NCI-H226 (cell line): ENCODE measurements at places on chromosomes 5 and 9.

DNA sequence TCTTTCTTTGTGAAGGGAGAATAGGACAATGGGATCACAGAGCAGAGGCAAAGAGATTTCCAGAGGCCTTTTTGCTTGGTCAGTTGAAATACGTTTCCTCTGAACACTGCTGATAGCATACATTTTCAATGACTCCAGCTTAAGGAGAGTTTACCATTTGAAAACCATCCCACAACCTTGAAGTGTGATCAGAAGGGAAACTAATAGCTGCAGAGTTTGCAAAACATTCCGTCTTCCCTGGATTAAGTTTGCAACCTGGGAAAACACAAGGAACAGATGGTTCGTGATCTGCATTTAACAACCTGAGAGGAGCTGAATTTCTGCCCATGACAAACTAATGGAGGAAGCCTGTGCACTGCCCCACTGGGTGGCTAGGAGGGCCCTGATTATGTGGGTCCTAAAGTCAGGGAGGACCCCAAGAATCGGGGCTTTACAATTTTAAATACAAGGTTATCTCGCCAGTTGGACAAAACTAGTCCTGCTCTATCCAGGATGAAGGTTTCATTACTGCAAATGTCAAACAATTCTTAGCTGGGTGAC, 35.6 kb downstream of the MTX3 start:
- no peak for DNase-seq

DNA sequence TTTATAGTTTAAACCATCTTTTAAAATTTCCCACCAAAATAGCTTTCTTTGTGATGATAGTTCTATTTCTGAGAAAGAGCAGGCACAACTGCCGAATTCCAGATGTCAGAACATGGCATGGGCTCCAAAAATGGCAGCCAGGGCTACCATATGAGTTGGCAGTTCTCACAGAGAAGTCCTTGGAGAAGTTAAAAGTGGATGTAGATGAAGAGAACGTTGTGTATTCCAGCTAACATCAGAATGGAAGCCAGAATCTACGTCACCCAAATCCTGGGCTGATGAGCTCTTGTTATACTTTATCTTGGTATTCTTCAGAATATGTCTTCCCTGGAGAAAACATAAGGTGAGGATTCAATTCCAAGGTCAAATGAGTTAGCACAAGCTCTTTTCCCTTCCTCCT, 66.9 kb upstream of the BASP1 start:
- no peak for DNase-seq

- no peak for DNase-seq
These were observed 231.2 kb upstream of the IRX1 start for GRCh38 chr5:3364433-3364832.

DNA sequence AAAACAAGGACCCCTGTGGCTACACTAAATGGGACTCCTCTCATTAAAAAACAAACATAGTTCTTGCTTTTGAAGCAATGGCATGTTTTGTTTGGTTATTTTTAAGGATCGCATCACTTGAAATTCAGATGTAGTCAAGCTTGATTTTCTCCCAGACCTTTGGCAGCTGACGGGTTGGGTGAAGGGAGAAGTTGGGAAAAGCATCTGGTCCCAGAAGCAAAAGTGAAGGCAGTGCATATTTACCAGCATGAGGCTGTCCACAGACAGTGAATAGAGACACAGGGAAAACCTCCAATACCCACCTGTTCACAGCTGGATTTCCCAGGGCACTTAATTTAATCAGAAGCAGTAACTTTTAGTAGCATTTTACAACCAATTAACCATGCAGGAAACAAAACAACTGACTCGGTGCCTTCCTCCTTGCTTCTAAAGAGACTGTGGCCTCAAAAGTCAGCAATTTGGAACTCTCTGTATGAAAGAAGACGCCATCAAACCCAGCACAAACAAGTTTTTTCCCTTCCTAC, 245.4 kb downstream of the EBF1 start:
- DNase-seq: no peak

GRCh38 chr5:83815661-83816060, 95.0 kb upstream of the HAPLN1 start:
- DNase-seq: no peak

GRCh38 chr5:82160948-82161347, 117.2 kb downstream of the RPS23 start:
- DNase-seq: no peak

DNA sequence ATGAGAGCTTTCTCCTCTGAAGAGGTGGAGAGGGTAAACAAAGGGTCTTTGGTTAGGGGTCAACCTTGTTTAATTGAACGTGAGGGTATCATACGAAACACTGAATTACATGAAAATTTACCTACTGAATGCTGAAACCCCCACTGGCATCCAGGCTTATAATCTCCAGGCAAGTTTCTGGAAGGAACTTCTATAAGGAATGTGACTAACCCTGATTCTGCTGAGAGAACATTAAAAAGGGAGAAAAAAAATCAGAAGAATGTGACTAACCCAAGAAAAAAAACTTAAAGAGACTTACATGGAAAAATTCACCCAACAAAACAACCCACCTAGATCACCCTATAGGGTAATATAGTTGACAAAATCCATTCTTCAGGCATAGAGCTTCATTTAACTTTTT, 55.5 kb downstream of the APC start:
- DNase-seq: no peak

GRCh38 chr9:137247135-137247915, 3.8 kb upstream of the STPG3 start:
- no peak for DNase-seq

DNA sequence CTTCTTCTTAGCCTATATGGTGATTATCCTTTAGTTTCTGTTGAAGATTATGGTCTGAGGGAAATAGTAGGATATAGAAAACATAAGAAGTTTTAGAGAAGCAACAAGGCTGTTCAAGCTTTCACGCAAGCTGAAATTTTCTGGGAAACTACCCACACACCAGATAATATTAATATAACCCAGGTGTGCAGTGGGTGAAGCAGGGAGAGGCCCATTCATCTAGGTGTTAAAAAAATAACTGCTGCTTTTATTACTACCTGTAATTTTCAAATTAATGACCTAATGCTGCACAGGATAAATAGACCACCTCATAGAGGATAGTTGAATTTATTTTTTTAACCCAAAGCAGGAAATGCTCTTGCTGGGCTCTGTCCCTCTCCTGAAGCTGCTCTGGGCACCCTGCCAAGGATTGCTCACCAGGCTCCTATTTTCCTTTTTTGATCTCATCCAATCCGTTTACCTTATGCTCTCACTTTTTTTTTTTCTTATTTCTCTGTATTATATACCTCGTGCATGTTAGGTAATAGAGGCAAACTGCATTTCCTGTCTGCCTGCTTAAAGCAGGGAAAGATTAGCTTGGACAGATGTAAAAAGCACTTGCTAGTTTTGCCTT, 124.3 kb upstream of the SLC12A2 start:
- DNase-seq: peak; percentile 72

DNA sequence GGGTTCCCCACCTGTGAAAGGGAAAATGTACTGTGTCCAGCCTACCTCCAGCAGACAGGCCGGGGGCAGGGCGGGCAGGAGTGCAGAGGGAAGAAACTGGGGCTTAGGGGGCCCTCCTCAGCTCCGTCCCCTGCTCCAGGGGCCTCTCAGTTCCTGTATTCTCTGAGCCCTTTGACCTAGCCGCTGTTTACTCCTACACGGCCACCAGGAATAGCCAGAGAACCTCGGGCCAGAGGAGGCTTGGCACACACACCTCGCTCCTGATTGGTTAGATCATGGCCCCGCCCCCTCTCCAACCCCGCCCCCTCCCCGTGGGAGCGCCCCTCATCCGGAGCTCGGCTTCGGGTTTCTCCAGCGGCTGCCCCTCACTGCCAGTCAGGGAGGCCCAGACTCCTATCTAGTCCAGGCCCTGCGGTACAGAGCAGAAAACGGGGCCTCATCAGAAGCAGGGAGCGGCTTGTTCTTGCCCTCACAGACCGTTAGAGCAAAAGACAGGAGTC, 2.2 kb downstream of the ST6GALNAC6 start:
- peak; percentile 75 for DNase-seq

DNA sequence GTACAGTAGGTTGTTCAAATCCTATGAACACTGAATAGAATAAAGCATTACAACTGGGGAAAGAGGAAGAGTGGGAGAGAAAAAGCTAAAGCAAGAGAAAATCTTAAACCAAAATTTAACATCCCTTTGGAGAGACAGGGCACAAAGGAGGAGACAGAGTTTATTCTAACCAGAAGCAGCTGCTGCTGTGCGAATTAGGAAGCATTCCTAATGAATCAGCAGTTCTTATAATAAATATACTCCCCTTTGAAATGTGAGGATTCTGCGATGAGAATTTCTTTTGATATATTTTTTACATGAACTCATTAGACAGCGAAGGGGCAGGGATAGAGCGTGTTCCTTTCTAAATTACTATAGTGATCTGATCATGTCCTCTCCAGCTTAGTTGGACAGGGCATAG, 233.4 kb downstream of the DENND1A start:
- no peak for DNase-seq

DNA sequence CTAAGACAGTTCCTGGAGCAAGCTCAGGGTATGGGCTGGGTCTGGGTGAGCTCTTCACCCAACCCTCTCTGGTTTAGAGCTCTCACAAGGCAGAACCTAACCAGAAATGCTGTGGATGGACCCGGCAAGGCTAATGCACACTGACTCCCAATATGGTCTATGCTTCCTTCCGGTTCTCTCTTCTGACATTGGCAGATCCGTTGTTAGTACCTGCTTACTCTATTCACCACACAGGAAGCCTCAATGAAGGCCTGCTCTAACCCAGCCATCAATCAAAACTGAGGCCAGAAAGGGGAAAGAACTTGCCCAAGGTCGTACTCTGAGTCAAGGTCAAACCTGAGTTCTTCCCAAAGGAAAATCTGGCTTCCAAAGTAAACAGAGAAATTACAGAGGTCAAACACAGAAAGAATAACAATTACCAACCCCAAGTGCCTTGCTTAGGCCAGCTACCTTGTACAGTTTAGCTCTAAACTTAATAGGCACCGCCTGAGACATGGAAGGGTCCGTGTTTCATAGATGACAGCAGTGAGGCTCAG, 46.0 kb upstream of the AKNA start:
- no peak for DNase-seq

GRCh38 chr9:107043886-107044285, 180.9 kb downstream of the ZNF462 start:
- DNase-seq: no peak

DNA sequence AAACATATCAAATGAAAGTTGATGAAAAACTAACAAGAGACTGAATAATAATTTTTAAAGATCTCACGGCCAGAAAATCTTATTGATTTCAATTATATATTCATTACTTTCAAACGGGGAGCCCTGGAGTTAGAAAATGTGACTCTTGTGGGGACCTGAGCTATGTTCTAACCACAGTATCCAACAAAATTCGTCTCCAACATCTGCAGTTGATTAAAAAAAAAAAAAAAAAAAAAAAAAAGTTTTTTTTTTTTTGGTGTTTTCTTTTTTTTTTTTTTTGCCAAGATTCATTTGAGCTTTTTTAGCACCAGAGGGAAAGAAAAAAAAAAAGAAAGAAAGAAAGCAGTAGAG, 144.3 kb upstream of the PIK3R1 start:
- DNase-seq: no peak

DNA sequence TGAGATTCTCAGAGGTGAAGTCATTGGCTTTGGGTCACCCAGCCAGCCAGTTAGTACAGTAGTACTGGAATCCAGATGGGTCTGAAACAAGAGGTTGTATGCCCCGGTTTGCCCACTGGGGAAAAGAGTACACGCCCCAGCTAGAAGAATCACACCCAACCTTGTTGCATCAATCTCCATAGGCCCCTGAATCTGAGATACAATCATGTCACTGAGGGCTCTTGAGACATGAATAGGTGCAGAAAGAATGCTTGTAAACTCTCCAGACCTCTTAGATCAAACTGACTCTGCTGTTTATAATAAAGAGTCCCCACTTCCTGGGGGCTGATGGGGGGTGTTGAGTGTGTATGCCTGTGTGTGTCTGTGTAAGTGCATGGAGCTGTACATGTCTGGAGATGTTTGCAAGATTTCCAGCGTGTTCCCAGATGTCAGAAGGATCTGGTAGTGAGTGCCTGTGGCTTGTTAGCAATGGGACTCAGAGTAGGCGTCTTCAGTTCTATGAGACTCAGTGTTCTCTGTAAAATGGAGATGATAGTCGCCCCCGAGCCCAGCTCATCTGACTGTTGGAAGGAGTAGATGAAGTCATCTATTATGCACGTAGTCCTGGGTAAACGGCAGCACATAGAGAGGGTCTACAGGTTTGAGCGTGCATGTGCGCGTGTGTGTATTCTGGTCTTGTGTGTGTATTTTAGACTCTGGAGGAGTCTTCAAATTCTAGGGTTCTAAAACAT, 48.2 kb downstream of the COL27A1 start:
- no peak for DNase-seq

DNA sequence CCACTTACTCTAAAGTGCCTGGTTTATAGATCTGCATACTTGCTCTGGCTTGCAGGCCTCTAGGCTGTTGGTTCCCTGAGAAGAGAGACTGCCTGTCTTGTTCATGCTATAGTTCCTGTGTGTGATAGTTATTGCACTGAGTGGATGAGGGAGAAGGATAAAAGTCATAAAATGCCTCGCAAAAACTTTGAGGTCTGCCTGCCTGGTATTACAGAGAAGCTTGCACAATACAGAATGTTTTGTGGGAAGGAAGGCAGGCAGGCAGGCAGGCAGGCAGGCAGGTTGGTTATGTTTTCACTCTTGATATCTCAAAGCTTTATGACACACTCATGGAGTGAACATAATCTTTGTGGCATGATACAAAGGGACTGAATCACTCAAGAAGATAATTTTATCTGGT, 287.1 kb downstream of the SLIT3 start:
- DNase-seq: peak; percentile 64

- DNase-seq: peak; percentile 34
These were observed 1.8 kb downstream of the LPCAT1 start for GRCh38 chr5:1521671-1522600.

GRCh38 chr5:137190031-137190430, 309.1 kb downstream of the SPOCK1 start:
- no peak for DNase-seq

DNA sequence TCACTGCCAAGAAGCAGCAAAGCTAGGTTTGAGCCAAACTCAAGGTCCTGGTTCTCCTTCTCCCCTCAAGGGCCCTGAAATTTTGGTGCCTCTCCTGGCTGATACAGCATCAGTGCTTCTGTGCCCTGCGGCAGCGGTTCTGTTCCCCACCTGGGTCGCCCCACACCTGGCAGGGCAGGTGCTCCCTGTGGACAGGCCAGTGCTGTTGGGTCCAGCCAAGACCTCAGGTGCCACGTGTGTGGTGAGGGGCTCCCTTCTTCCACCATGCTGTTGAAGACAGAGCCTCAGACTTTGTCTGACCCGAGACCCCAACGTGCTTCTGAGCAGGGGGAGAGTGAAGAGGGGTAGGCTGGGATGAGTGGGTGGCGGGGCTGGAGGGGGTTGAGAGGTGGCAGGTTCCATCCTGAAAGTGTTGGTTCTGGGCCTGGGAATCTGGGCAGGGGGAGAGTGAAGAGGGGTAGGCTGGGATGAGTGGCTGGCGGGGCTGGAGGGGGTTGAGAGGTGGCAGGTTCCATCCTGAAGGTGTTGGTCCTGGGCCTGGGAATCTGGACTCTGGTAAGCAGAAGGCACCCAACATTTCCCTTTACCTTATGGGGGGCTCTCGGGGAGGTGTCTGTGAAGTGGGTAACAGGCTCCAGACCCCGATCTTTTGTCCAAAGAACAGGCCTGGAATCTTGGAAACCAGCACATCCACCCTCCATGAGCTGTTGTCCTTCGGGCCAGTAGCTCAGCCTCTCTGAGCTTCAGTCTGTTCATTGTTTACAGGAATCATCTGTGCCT, 2.3 kb downstream of the PLEKHG4B start:
- DNase-seq: no peak
